Right ventricle myocardium superior (tissue), 1 donor: ENCODE measurements at places on chromosomes 4 and X. TPM values are rescaled to one million over a fixed set of nuclear protein-coding genes. Genes with fewer than 3 reads are reported as not detected.

GRCh38 chr4:10831727-10832408 is 147.3 kb upstream of the CLNK start:
- no peak for DNase-seq

DNA sequence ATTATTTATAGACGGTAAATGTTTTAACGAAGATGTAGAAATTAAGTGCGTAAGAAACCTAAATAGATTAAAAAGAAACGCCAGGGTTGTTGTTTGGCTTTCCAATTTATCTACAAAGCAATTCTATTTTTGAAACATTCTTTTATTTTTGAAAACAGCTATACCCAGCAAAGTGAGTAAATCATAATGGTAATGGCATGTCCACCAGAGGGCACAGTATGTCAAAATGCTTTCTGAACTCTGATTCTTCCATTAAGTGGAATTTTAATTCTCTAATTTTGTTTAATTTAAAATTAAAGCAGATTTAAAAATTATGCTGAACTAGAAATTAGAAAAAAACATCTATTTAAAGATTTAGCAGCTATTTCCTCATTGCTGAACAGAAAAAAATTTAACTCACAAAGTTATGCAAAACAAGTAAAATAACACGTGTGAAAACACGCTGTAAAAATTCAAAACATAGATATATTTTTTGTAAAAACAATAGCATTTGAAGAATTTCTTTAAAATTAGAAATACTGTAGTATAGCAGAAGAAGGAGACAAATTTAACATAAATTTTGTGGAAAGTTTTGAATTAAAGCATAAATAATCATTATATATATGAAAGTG is 26.5 kb downstream of the RASSF6 start:
- no peak for DNase-seq

GRCh38 chr4:117137145-117137544 is 51.8 kb upstream of the TRAM1L1 start:
- no peak for DNase-seq

FRG2 gene
- not detected for total RNA-seq

GRCh38 chr4:152676052-152676854 is 3.5 kb downstream of the TMEM154 start:
- no peak for DNase-seq

TRIM75 gene
- total RNA-seq = not detected

NRK gene
- 2.5 TPM for total RNA-seq

DNA sequence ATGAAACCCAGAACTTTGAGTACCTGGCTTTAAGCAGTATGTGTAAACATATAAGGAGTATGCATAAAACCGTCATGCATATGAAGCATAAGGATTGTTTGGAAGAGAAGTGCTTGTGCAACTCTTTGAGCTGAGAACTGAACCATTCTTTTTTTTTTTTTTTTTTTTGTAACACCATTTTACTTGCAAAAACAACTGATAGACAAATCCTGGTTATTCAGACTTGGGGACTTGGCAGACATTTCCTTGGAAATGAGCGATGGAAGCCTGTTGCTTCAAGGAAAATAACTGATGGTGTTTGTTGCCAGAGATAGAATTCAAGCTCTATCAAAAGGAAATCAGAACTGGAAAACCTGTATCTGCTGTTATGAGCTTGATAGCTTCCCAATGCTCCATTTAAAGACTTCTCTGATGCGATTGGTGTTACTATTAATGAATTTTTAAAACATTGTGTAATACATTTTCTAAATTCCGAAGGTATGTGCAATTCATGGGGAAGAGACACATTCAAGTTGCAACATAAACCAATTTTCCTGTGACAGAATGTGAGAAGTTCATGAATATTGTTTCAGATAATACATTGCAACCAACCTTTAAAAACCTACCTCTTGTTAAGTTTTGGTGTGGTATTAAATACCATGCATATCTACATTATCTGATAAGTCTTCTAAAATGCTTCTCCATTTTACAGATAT is 47.0 kb upstream of the FAT1 start:
- DNase-seq = no peak

FAM156A gene
- 7.6 TPM for total RNA-seq

LRP2BP gene
- 2.6 TPM for total RNA-seq

GRCh38 chr4:11546391-11547175 is 117.9 kb upstream of the HS3ST1 start:
- DNase-seq = no peak

DNA sequence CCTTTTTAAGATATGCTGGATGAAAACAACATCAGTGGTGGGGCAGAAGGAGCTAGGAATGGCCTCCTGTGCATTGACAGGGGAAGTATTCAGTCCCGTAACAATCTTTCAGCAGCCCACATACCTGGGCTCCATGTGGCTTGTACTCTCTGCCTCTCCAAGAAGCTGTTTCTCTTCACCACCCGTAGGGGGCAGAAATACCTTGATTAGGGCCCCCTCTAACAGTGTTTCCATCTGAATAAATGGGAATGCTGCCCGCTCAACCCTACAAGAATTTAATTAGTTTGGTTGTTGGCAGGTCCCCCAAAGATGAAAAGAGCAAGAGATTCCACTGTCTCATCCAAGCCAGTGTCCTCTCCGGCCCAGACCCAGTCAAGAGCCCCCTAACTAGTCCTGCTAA is 155.2 kb downstream of the SMIM20 start:
- DNase-seq = no peak

C4orf33 gene
- 3.3 TPM for total RNA-seq
